ENCODE measurements at places on chromosomes 4 and X. TPM values are rescaled to one million over a fixed set of nuclear protein-coding genes. Genes with fewer than 3 reads are reported as not detected.

GRCh38 chr4:179097741-179098140, 1655.5 kb upstream of the AGA start:
- no peak overlapping the region for H3K4me3 ChIP-seq
- no peaks in the 10 kb centered on the region for H3K27me3 ChIP-seq
- no peak overlapping the region for H3K27ac ChIP-seq
- H3K36me3 ChIP-seq, result no peaks in the 10 kb centered on the region

GRCh38 chr4:44118971-44119680, 329.5 kb downstream of the KCTD8 start:
- H3K4me1 ChIP-seq, result no peaks in the 10 kb centered on the region
- DNase-seq, result no peak
- H3K36me3 ChIP-seq, result no peaks in the 10 kb centered on the region
- H3K27me3 ChIP-seq, result no peaks in the 10 kb centered on the region
- H3K4me3 ChIP-seq, result no peak overlapping the region

DNA sequence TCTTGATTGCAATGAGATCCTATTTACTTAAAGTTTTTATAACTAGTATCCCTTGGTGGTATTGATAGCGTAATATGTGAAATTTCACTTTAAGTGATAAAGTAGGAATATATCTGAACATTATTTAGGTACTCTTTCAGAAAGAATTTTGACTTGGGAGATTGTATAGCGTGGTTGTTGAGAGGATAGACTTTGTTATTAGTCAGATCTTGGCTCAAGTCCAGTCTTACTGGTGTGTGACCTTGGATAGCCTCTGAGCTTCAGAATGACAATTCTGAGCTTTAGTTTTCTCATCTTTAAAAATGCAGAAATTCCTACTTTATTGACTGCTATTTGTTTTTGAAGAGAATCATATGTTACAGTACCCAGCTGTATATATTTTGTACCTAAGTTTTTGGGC, 32.6 kb downstream of the DCK start:
- H3K27ac ChIP-seq, result no peak overlapping the region
- no peaks in the 10 kb centered on the region for H3K27me3 ChIP-seq
- H3K4me1 ChIP-seq, result peaks cover 6% of the 10 kb centered on the region
- peaks cover 36% of the 10 kb centered on the region for H3K36me3 ChIP-seq

- no peak overlapping the region for H3K4me3 ChIP-seq
- no peak for DNase-seq
- H3K4me1 ChIP-seq, result peaks cover 34% of the 10 kb centered on the region
Observed at GRCh38 chr4:16026160-16026761, 57.6 kb downstream of the PROM1 start.

DNA sequence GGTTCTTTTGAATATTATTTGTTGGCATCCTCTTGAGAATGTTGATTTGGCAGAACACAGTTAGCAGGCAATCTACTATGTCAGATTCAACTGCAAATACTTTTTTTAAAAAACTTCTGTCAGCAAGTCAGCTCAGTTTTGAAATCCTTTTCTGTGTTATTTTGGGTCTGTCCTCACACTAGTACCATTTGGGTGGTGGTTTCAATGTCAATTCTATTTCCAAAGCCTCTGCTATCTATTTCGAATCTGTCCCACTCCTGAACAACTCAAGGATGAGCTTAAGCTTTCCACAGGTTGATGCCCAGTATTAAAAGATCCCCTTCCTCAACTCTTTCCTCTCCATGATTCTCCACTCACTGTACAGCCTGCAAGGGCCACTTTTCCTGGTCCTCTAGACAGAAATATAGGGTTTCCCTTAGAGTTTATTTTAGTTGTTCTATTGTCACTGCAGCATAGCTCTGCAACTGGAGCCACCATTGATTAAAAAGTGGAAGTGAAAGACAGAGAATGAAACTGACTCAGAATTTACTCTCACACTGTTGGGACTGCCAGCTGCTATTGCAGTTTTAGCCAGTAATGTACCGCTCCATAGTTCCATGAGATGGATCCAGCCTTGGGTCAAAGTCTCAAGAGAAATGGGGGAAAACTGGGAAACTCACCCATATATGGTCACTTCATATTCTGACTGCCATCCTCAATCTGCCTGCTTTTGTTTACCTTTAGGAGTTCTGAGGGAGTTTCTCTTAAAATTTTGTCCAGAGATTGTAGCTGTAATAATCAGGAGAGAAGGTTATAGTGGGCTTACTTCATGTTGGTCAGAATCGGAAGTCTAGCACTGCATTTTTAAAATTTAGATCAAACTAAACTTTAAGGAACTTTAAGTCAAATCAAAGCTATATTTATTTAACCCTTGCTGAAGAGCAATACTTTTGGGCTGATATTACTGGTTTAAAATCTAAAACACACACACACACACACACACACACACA, 14.6 kb downstream of the HDX start:
- DNase-seq, result no peak
- no peaks in the 10 kb centered on the region for H3K27me3 ChIP-seq
- H3K4me1 ChIP-seq, result no peaks in the 10 kb centered on the region
- no peak overlapping the region for H3K4me3 ChIP-seq
- H3K36me3 ChIP-seq, result no peaks in the 10 kb centered on the region
- H3K27ac ChIP-seq, result no peak overlapping the region

DNA sequence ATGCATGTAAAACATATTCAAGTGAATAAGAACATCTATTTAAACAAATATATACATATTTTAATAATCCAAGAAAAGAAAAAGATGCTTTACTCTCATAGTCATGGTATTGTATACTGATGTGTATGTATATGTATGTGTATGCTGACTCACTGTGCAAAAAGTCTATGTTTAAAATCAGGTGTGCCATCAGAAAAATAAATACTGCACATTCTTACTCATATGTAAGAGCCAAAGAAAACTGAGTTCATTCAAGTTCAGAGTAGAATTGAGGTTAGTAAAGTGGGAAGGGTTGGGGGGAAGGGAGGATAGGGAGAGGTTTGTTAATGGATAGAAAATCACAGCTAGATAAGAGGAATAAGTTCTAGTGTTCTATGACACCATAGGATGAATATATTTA, 403.9 kb upstream of the SMIM31 start:
- no peaks in the 10 kb centered on the region for H3K4me1 ChIP-seq
- no peak overlapping the region for H3K4me3 ChIP-seq
- no peaks in the 10 kb centered on the region for H3K27me3 ChIP-seq
- no peak overlapping the region for H3K27ac ChIP-seq
- no peak for DNase-seq

DNA sequence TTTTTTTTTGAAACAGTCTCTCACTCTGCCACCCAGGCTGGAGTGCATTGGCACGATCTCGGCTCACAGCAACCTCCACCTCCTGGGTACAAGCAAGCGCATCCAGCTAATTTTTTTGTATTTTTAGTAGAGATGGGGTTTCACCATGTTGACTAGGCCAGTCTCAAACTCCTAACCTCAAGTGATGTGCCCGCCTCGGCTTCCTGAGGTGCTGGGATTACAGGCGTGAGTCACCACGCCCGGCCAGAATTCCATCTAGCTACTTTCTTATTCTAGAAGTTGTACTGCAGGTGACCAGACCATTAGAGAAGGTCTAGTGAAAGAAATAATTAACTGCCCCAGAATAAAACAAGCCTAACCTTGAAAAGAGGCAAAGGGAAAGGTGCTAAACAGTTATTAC, 2.3 kb downstream of the LRBA start:
- H3K27me3 ChIP-seq, result no peaks in the 10 kb centered on the region
- H3K27ac ChIP-seq, result no peak overlapping the region
- DNase-seq, result no peak

NPY2R gene
- not detected for polyA plus RNA-seq

GASK1B gene
- polyA plus RNA-seq, result 38.5 TPM

CPLX1 gene
- 5.9 TPM for polyA plus RNA-seq

Measured in heart left ventricle (tissue), 16 donors.